ENCODE measurements at places on chromosomes 7 and 10.

DNA sequence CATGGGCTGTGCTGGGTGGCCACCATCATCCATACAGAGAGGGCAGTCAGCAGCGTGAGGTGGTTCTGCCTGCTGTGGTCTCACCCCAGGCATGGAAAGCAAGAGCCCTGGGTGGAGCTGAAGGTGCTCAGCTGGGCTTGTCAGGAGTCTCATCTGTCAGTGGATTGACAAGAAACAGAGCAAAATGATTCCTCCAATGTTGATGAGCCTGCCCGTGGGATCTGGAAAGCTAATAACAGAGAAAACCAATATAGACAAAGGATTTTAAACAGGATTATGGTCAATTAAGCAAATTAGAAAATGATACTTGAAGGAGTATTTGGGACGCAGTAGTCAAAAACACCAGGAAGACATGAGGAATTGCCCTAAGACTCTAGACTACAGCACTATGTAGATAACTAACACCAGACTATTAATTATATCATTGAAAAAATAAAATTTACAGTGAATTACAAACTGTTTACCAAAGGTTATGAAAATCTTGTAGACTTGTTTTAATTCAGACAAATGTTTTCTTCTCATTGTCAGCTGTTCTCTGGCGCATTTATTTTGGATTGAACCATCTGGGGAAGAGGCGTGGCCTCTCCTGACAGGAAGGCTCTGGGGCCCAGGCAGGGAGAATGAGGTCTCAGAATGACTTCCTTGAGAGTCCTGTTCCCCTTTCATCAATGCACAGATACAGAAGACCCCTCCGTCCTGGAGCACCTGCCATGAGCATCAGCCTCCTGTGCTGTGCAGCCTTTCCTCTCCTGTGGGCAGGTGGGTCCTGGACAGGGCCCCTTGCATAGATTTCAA lies 211.2 kb upstream of the PRSS58 start:
- DNase-seq: no peak

- DNase-seq: no peak
Observed at GRCh38 chr7:127666602-127667001, 14.6 kb downstream of the SND1 start.

GRCh38 chr7:25714013-25714412 lies 438.0 kb upstream of the NFE2L3 start:
- DNase-seq: no peak

- DNase-seq: no peak
Observed at GRCh38 chr7:26779978-26780595, 84.3 kb downstream of the SKAP2 start.

DNA sequence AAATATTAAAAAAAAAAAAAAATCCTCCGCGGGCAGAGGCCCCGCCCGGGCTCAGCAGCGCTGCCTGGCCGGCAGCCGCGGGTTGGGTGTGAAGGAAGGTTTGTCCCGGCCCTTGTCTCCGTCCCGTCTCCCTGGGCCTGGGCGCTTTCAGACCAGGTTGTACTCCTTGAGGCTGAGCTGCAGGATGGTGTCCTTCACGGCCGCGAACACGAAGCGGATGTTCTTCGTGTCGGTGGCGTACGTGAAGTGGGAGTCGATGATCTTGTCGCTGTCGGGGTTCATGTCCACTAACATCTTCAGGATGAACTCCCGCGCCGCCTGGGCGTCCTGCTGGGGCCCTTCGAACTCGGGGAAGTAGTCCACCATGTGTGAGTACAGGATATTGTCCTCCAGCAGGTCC lies 123.7 kb upstream of the KCTD7 start:
- DNase-seq: no peak

DNA sequence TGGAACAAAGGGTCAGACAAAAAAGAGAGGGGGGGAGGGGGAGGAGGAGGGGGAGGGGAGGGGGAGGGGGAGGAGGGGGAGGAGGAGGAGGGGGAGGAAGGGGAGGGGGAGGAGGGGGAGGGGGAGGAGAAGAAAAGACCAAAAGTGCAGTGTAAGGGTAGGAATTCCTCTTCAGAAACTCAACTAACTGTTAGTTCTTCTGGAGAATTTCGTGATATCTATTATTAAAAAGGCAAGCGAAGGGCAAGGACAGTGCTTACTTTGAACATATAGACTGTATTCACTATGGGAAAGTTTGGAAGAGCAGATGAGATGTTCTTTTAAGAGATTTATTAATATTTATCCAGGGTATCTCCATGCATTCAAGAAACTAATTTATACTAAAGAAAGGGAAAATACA lies 258.1 kb downstream of the CACNA2D1 start:
- DNase-seq: no peak

DNA sequence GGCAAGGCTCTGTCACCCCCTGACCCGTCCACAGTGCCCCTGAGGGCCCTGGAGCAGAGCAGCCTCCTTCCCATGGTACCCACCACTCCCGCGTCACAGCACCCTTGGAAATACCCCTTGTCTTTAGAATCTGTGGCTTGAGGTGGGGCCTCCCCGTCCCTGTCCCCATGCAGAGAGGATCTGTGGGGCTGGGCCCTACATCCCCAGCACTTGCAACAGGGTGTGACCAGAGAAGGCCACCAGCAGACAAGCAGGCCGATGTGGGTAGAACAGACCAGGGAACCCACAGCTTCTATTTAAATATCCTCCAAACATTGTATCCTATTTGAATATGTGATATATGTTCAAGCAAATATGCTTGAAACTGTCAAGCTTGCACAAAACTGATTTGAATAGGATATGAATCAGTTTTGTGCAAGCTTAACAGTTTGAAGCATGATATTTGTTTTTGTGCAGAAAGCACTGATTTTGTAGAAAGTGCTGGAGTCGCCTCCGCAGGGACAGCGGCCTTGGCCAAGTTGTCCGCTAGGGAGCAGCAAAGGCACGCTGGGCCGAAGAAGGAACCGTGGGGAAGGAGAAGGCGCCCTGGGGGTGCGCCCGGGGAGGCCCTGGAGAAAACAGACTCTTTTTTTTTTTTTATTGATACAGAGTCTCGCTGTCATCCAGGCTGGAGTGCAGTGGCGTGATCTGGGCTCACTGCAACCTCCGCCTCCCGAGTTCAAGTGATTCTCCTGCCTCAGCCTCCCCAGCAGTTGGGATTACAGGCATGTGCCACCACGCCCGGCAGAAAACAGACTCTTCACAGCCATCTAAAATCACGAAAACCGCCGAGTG lies 2.2 kb downstream of the CFAP46 start:
- peak; percentile 58 for DNase-seq
